Mucosa of descending colon (tissue), 3 donors: ENCODE measurements at places on chromosomes 5 and 9. TPM values are rescaled to one million over a fixed set of nuclear protein-coding genes. Genes with fewer than 3 reads are reported as not detected.

DNA sequence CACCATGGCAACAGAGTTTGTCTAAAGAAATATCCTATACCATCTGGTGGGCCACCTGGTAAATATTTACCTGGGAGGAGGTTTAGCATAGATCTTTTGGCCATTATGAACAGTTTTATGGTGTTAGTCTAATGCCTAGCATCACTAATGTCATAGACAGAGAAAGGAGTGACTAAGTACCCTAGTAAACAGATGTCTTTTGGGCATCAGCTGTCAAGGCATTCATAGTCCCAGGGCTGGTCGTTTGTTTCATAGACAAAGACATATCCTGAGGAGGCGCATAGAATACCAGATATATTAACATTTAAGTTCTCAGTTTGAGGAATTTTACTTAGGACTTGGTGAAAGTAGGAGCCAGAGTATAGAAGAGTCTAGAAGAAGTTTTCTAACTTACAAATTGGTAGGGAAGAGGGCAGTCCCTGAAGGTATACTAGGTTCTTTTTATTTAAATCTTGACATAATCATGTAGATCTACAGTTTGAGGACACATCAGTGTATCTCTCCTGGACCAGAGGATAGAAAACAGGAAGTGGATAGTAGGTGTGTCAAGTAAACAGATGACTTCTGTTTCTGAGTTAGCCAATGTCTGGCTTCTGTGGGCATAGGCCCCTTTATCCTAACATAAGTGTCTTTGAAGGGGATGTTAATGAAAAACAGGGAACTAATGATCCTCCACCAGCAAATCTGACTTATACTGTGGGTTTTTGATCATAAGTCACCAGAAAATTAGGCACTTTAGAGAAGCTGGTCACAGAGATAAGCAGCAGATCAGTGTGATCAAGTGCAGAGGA lies 105.0 kb upstream of the PRSS3 start:
- no peak for DNase-seq

GRCh38 chr5:174245516-174246075 lies 200.1 kb downstream of the NSG2 start:
- DNase-seq, result no peak

DNA sequence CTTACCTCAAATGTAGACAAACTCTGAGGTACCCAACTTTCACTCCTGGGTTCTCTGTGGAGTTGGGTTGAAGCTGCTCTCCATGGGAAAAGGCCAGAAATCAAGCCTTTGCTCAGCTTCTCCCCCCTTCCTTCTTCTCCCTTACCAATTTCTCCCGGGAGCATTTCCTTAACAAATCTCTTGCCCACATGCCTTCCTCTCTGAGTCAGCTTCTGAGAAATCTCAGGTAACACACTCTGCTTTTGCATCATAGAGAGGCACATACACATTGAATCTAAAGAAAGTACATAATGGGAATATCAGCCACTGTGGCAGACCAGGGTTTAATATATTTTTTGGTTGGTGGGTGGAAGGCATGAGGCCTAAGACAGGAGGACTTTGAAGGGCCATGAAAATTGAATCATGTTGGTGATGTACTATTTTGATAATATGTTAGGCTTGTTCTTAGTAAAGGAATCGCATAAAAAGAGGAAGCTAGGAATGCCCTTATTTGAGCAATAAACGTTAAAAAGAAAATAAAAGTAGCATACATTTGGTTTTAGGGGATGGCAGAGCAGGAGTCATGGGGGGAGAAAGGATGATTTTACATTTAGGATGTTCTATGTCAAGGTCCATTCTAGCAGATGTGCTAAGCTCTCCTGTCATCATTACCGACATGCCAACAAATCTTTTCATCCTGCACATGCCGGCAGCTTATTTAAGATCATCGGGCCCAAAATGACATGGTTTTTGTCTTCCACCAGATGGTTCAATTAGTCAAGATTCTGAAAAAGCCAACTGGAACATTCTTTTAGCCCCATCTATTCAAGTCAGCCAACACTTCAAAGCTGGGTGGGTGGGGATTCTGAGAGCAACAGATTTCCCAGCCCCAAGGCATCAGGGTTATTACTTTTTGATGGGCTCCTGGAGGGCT lies 199.5 kb upstream of the CLINT1 start:
- DNase-seq, result no peak

- DNase-seq, result no peak
Observed at GRCh38 chr5:14587150-14587549, 5.6 kb downstream of the OTULINL start.

GRCh38 chr5:27906931-27907601 lies 868.7 kb upstream of the CDH9 start:
- no peak for DNase-seq

Gene FLT4
- total RNA-seq, result 9.7 TPM

Gene APBA1
- total RNA-seq, result 14.4 TPM
